ENCODE measurements at places on chromosomes 3 and 15.

- no peak for DNase-seq
These were observed 4.6 kb downstream of the ANXA2 start for GRCh38 chr15:60392986-60393790.

GRCh38 chr15:98746375-98747155, 98.2 kb downstream of the IGF1R start:
- no peak for DNase-seq

DNA sequence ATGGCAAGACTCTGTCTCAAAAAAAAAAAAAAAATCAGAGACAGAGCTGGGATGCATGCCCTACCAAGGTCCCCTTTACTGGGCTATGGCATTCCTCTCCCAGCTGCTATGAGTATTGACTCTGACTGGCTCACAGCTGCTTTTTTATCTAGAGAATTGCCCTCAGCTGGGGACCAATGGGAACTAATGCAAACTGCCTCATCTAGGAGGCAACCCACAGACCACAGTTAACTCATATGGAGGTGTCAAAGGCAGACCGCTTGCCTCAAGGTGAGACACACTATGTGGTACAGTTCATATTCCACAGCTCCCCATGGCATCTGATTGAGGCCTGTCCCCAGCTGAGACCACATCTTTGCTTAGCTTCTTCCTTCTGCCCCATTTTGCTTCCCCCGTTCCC, 183.5 kb upstream of the EOMES start:
- no peak for DNase-seq

- no peak for DNase-seq
These were observed 819 bp downstream of the NEK4 start for GRCh38 chr3:52769786-52770455.

- no peak for DNase-seq
These were observed 94.9 kb downstream of the AKAP13 start for GRCh38 chr15:85475317-85475701.

DNA sequence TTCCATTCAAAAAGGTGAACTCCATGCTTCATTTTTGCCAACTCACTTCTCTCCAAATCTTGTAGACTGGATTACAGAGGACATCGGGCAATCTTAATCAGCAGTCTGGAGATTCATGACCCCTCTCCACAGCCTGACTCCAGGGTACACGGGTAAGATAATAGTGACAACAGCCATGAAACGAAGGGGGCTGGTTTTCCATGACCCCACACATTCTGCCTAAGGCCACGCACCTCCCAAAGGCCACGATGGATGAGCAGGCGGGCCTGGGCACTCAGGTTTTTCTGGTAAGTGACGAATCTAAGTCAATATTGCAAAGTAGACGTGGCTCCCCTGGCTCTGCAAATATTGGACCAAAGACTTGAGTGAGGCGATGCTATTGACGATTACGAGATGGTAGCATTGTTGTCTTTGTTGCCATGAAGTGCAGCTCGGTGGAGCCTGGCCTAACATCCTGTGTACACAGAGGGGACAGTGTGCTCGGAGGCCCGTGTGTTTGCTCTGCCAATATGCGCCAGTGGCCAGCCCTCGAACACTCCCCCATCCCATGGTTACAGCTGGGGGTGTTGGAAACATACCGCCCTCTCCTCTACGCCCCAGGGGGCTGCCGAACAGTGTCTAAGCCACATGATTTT, 119.1 kb downstream of the OPA1 start:
- DNase-seq, result no peak

DNA sequence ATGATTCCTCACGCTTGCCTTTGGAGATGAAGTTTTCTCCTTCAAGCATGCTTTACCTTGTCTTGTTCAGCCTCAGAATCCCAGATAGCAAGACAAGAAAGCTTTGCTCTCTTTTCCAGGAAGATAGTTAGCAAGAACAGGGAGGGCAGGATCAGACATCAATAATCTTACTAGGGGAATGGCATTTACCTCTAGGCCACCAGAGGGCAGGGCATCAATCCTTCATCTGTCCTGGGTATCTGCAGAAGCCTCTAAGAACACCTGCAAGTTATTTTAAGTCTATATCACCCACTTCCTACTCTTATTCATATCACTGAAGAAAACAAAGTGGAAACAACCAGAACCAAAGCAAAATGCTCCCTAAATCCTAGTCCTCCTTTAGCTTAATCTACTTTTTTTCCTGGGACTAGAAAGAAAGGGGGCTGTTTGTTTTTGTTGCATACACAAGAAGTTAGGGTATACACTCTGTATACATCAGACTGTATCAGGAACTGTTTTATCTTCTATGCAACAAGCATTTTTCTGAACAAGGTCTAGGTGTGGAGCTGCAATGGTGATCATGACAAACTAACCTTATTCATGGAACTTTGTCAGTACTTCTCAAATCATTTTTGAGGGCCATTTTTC, 862.5 kb downstream of the CADM2 start:
- no peak for DNase-seq

Data from stimulated activated CD8-positive, alpha-beta memory T cell treated with anti-CD3 and anti-CD28 coated beads, Interleukin-7, amount 100 ng/mL, for 1 hour (primary cell).